A549 treated with Hydrocortisone at 1 μM for 4 hours (cell line): ENCODE measurements at places on chromosomes 7 and 10. TPM values are rescaled to one million over a fixed set of nuclear protein-coding genes. Genes with fewer than 3 reads are reported as not detected.

OR2A1 gene
- total RNA-seq = not detected in 5 replicates

LIPM gene
- not detected in 5 replicates for total RNA-seq

LRRTM3 gene
- total RNA-seq = not detected in 5 replicates

MRLN gene
- not detected in 5 replicates for total RNA-seq

C10orf67 gene
- total RNA-seq = 0.03 to 0.09 TPM (median 0.07 TPM) in 3 of 5 replicates, not detected in the others

AKR1D1 gene
- not detected in 5 replicates for total RNA-seq

ENKUR gene
- total RNA-seq = 0.17 to 0.41 TPM (median 0.24 TPM) in 5 replicates

NODAL gene
- total RNA-seq = not detected in 5 replicates

SAP25 gene
- 0.18 to 0.85 TPM (median 0.21 TPM) in 4 of 5 replicates, not detected in the other for total RNA-seq

LRRN3 gene
- 0.05 TPM in 1 of 5 replicates, not detected in the others for total RNA-seq

GRM8 gene
- 0.09 to 0.18 TPM in 2 of 5 replicates, not detected in the others for total RNA-seq

HECW1 gene
- total RNA-seq = 14.4 to 18.0 TPM (median 17.1 TPM) in 5 replicates

CYP2C19 gene
- not detected in 5 replicates for total RNA-seq

HERPUD2 gene
- total RNA-seq = 16.2 to 21.1 TPM (median 19.2 TPM) in 5 replicates

PDK4 gene
- total RNA-seq = 19.8 to 29.9 TPM (median 26.9 TPM) in 5 replicates

UTF1 gene
- total RNA-seq = 0.10 TPM in 1 of 5 replicates, not detected in the others

ANKRD1 gene
- total RNA-seq = 26.4 to 54.1 TPM (median 40.0 TPM) in 5 replicates

SPDYE2B gene
- total RNA-seq = not detected in 5 replicates

FBXL13 gene
- 0.17 to 0.78 TPM (median 0.36 TPM) in 5 replicates for total RNA-seq

TFEC gene
- 0.03 to 0.06 TPM (median 0.05 TPM) in 4 of 5 replicates, not detected in the other for total RNA-seq

CHPF2 gene
- 41.0 to 46.4 TPM (median 43.4 TPM) in 5 replicates for total RNA-seq

GIMAP5 gene
- total RNA-seq = not detected in 5 replicates

GDF2 gene
- not detected in 5 replicates for total RNA-seq

CNTNAP2 gene
- 0.01 to 0.10 TPM (median 0.02 TPM) in 3 of 5 replicates, not detected in the others for total RNA-seq

ITGB8 gene
- total RNA-seq = 0.86 to 1.4 TPM (median 1.1 TPM) in 5 replicates

AS3MT gene
- 3.0 to 4.3 TPM (median 3.9 TPM) in 5 replicates for total RNA-seq

ASB10 gene
- total RNA-seq = not detected in 5 replicates

TRPV6 gene
- total RNA-seq = not detected in 5 replicates

CNNM1 gene
- total RNA-seq = 21.9 to 28.6 TPM (median 26.2 TPM) in 5 replicates

LBX1 gene
- not detected in 5 replicates for total RNA-seq

PLAU gene
- 95.7 to 133 TPM (median 109 TPM) in 5 replicates for total RNA-seq

WDR91 gene
- total RNA-seq = 5.7 to 8.9 TPM (median 7.1 TPM) in 5 replicates

SLC39A12 gene
- not detected in 5 replicates for total RNA-seq

HMX2 gene
- 0.10 to 0.15 TPM (median 0.12 TPM) in 4 of 5 replicates, not detected in the other for total RNA-seq

IQUB gene
- 0.06 TPM in 4 of 5 replicates, not detected in the other for total RNA-seq

TMEM229A gene
- total RNA-seq = not detected in 5 replicates

WEE2 gene
- not detected in 5 replicates for total RNA-seq

HOGA1 gene
- total RNA-seq = 1.9 to 2.8 TPM (median 2.4 TPM) in 5 replicates

ENTPD1 gene
- 0.03 to 0.37 TPM in 2 of 5 replicates, not detected in the others for total RNA-seq

PLCE1 gene
- 5.8 to 8.5 TPM (median 7.7 TPM) in 5 replicates for total RNA-seq

TRIM50 gene
- total RNA-seq = not detected in 5 replicates

EXOC6 gene
- 11.9 to 26.7 TPM (median 14.9 TPM) in 5 replicates for total RNA-seq

SPDYE5 gene
- total RNA-seq = not detected in 5 replicates
